Karpas-422 (cell line): ENCODE measurements at places on chromosomes 12 and 14. TPM values are rescaled to one million over a fixed set of nuclear protein-coding genes. Genes with fewer than 3 reads are reported as not detected.

CABP1 gene
- total RNA-seq = not detected in 2 replicates

- no peak for DNase-seq
Measured at GRCh38 chr12:67442347-67442841, 173.2 kb downstream of the CAND1 start.

DNA sequence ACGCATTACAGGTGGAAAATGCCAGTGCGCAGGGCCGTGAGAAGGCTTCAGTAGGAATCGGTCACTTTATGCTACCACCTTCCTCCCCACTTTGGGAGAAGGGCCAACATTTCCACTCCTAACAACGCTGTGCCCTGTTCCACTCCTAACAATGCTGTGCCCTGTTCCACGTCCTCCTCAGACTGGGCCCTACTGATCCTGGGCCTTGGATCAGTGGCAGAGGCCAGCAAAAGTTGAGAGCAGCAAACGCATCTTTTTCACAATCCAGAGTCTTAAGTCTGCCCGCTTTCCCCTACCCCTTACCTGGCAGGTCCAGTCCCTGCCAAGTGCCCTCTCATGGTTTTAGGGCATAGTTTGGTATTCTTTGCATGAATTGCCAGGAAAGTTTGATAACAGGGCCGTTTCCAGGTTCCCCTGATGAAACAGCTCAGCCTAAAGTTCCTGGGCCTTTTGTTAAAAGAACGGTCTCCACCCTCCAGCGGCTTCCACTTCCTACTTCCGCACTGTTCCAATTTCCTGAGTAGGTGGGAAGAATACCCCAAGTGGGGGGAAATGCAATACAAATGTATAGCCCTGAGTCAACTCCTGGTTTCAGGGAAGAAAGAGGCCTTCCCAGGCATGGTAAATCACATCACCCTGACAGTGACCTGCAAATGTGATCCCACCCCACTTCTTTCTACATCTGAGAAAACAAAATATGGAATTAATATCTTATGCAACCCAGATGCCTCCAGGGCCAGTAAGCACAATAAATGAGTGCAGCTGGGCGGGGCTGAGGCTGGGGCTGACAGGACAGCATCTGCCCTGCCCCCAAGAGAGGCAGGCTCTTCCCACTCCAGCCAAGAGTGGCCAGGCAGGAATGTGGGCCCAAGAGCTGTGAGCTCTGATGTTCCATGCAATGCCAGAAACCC is 15.0 kb downstream of the KCTD10 start:
- no peak for DNase-seq

DNA sequence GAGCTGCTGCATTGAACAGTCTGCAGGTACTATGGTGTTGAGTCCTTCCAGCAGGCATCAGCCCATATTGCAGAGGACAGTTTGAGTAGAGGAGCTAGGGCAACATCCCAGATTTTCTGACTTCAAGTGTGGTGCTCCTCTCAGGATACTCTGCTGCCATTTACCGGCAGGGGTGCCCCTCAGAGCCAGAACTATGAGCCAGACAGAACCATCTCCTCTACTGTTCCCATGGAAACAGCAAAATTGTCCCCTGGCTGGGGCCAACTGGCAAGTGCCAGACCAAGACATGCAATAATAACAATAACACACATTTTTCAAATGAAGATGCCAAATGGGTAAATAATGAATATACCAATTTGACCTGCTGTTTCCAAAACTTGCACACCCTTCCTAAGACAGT is 102.9 kb downstream of the ADCK1 start:
- no peak for DNase-seq

DNA sequence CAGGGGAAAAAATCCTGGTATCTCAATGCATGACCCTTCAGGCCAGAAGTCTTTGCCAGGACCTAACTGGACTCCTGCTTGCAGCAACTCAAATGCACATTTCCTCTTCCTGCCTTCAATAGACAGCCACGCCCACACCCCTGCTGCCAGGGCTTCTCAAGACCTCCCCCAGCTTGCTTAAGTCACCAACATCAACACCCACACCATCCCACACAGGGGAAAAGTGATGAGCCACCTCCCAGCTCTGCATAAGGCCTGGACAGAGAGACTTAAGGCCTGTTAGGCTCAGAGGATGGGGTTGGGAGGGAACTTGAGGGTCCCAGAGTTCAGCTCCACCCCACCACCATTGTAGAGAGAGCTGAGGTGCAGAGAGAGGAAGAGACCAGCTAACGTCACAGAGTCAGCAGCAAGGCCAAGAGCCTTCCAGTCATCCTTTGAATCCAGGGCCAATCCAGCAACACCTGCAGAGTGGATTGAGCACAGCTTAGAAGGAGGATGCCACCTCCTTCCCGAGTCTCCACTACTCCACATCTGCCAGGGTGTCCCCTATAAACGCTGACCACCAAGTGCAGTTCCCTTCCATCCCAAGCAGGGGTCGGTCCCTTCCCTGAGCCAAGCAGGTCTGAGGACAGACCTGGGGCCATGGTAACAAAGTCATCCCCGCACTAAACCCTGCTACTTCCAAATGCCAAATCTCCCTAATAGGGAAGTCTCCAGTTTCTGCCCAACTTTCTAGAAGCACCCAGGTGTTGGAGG is 50.0 kb downstream of the KDM2B start:
- DNase-seq = peak; percentile 88
